ENCODE measurements at places on chromosomes 1 and 21.

GRCh38 chr1:10007169-10007568 lies 10.1 kb downstream of the RBP7 start:
- DNase-seq = no peak

- no peak for DNase-seq
Measured at GRCh38 chr1:242784084-242784483, 259.6 kb upstream of the PLD5 start.

DNA sequence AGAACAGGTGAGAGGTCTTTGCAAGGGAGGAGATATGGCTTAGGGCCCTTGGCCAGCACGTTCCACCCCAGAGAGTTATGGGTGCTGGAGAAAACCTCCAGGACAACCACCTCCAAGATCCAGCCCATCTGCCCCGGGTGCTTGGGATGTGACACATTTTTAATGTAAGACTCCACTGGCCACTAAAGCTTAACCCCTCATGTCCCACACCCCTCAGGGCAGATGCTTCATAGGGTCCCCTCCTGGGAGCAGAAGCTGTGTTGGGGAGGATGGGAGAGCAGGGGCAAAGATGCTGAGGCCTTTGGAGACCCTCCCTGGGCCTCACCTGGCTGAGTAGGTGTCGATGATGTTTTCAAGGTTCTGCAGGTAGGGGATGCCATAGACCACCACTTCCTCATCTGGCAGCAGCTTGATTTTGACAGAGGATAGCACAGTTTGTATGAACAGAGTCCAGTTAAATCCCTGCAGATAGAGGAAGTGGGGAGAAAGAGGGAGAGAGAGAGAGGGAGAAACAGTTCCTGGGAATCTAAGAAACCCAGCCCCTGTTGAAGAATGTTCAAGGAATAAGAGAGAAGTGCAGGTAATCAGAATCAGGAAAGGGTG lies 11.9 kb downstream of the PRXL2B start:
- DNase-seq = no peak

- no peak for DNase-seq
Measured at GRCh38 chr1:101216623-101217022, 20.2 kb upstream of the S1PR1 start.

DNA sequence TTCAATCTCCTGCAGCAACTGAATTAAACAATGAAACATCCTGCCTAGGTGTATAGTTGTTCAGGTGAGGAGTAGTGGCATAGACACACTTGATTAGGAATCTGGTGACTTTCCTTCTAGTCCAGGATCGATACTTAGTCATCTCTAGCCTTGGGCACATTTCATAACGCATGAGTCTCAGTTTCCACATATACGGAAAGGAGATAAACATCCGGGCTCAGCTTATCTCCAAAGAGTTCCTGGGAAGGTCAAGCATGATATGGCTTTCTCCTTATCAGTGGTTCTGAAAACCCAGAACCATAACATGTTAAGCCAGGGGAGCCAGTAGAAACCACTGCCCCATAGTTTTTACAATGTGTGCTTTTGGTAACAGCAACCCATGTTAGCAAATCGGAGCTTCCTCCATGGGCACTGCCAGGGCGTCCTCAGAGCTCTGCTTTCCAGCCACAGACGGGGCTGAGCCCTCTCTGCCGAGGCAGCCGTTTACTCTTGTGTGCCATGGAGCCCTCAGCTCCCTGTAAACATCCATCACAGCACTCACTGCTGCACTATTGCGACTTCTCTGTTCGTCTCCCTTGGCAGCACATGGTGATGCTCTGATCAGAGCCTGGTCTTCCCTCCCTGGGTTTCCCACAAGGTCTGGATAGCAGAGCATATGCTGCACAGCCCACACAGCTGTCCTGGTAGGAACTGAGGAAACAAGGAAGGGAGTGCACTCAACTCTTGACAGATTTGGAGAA lies 34.6 kb downstream of the RUNX1 start:
- no peak for DNase-seq

- no peak for DNase-seq
Measured at GRCh38 chr1:160746836-160747500, 7.9 kb downstream of the SLAMF7 start.

GRCh38 chr1:23393706-23394105 lies 24.1 kb upstream of the ZNF436 start:
- DNase-seq = peak; percentile 73
